ENCODE measurements at places on chromosomes 1 and 21.
A peak's percentile ranks its signal among the peaks of the same experiment; 100 is the strongest.

DNA sequence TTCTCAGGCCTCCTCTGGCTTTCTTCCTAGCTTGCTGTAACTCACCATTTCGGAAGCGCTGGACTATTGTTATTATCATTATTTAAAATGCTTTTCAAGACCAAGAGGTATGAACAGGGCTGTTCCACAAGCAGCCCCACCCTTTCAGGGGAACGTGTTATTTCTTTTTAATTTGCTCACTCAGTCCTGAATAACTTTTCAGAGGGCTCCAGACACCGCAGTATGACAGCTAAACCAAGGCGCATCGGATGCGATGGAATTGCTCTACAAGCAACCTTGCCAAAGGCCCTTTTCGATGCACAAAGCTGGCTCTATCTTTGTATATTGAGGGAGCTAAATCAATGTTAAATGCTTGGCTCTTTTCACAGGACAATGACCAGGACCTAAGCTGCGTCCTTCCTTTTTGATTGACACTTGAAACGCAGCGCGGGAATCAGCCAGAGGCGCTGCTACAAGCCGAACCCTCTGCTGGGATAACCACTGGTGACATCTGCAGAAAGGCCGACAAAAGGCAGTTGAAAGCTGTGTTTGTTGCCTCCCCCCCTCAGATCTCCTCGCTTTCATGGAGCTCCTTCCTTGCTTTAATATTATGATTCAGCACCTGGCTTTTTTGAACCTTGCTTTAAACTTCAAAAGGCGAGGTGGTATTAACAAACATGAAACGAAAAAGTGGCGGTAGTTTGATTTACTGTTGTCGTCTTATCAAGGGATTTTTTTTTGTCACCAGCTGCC, 204.7 kb upstream of the PROX1 start:
- DNase-seq = no peak

DNA sequence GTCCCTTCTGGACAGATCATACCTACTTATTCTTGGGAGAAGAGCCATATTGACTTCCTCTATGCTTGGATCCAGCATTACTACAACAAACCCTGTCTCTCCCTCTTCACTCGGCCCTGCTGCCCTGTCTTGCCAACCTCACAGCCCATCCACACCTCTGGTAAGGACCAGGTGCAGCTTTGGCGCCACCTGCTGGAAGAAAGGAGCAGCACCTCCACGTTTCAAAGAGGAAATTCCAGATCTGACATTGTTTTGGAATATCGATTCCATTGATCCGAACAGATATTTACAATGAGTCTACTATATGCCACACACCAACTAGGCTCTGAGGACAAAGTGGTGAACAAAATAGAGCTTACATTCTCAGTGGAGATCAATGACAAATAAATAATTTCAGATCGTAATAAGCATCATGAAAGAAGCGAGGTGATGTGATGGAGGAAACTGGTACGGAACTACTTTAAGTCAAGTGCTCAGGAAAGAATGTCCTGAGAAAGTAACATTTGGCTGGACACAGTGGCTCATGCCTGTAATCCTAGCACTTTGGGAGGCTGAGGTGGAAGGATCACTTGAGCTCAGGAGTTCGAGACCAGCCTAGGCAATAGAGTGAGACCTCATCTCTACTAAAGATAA, 18.7 kb downstream of the MFSD2A start:
- peak; percentile 41 for DNase-seq

DNA sequence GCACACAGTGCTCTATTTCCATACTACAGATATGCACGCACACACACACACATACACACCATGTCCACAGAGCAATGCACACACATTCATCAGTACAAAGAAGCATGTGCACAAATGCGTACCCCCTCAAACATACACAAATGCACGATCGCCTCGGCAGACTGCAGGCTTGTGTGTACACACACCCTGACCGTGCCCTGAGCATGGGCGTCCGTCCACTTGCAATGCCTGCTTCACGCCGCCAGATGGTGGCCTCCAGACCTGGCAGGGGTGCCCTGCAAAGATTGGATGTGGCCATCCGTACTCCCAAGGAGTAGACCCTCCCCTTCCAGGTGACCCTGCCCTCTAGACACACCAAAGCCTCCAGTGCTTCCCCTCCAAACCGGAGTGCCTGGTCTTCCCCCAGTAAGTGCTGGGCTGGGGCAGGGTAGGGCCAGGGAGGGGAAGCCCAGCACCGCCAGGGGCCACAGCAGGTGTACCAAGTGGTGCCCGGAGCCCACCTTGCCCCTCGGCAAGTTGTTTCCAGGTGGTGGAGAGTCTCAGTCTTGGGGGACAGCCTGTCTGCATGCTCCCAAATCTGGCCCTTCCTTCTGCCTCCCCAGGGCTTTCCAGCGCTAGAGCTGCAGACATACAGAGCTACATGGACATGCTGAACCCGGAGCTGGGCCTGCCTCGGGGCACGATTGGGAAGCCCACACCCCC, 20.6 kb downstream of the ESPN start:
- no peak for DNase-seq

DNA sequence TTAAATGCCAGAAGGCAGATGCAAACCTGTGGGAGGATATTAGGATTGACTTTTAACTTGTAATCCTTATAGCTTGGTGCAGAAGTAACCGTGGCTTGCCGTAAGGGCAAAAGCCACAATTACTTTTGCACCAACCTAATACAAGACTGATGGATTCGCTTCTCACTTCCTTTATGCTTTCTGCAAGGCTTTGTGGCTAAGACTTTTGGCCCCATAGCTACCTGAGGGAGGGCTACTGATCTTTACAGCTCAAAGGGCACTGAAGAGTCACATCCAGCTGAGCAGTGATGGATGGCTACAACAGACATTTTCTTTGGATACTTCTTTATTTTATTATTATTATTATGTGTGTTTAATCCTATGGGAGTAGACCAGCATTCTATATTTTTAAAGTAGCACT, 140.4 kb downstream of the ST6GALNAC5 start:
- DNase-seq = no peak

DNA sequence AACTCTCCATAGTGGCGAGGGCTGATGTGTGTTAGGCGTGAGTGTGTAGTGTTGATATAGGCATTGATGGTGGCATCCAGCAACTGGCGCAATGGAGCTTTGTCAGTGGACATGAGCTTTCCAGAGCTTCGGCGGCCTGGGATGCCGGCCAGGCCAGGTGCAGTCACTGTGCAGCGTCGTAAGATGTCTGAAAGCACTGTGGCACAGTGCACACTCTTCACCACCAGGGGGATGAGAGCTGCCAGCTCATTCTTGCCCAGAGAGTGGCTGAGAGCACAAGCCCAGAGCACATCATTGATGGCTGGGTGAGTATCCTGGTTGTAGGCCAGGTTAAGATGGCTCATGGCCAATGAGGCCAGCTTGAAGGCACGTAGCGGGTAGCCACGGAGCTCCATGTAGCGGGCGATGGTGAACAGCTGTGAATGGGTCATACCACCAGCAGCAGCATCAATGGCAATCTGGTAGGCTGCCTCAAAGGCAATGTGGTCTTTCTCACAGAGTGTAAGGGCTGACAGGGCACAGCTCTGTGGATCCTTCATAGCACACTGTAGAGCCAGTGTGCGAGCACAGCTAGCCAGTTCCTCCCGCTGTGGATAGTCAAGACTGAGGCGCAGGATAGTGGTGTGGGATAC, 6.7 kb downstream of the UROD start:
- DNase-seq = no peak

DNA sequence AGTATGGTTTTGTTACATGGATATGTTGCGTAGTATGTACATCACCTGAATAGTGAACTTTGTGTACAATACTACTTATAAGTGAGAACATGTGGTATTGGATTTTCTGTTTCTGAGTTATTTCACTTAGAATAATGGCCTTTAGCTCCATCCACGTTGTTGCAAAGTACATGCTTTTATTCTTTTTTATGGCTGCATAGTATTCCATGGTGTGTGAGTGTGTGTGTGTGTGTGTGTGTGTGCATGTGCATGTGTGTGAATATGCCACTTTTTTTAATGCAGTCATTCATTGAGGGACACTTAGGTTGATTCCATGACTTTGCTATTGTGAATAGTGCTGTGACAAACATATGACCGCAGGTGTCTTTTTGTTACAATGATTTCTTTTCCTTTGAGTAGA, 147.8 kb downstream of the LEPR start:
- DNase-seq = no peak

- no peak for DNase-seq
Measured at GRCh38 chr1:224245188-224245587, 62.1 kb downstream of the DEGS1 start.

DNA sequence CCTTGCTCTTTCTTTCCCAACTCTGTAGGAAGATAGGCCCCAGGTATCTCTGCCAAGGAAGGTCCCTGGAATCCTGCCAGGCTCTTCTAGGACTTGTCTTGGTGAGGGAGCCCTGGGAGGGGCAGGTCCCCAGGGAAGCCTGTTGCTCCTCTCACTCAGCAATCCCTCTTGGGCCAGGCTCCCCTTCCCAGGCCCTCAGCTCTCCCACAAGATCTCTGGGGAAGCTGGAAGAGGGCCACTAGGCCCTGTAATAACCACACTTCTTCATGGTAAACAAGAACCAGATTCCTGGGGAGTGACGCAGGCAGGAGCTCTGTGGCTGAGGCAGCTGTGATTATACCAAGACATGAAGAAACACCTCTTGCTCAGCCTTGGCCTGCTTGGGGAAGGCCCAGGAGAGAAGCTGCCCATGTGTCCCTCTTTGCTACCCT, 9.9 kb upstream of the MAPKAPK2 start:
- DNase-seq = no peak

GRCh38 chr1:22975694-22976093, 3.0 kb upstream of the LACTBL1 start:
- DNase-seq = no peak

- no peak for DNase-seq
Measured at GRCh38 chr1:225658041-225658440, 5.1 kb upstream of the ENAH start.

- DNase-seq = no peak
Measured at GRCh38 chr1:74388855-74389254, 123.6 kb downstream of the LRRC53 start.

- DNase-seq = no peak
Measured at GRCh38 chr1:43853161-43853921, 80.3 kb upstream of the ARTN start.

GRCh38 chr1:62508187-62508758, 71.4 kb downstream of the USP1 start:
- DNase-seq = no peak

DNA sequence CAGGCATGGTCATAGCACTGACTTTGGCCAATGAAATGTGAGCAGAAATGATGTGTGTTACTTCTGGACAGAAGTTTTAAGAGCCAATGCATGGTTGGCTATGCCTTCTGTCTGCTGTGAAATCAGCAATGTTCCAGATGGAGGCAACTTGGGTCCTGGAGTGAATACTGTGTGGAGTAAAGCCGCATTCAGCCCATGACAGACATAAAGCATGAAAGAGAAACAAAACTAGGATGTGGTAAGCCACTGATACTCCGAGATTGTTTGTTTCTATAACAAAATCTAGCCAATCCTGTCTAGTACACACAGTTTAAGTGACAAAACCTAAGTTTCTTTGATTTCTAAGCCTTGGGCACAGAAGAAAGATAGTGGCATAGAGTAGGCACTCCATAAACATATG, 47.1 kb upstream of the ARHGAP29 start:
- DNase-seq = no peak

- no peak for DNase-seq
Measured at GRCh38 chr1:147849098-147849895, 53.3 kb upstream of the GJA8 start.

GRCh38 chr21:14353726-14354125, 29.2 kb downstream of the HSPA13 start:
- no peak for DNase-seq

GRCh38 chr21:35142036-35142815, 93.1 kb upstream of the RUNX1 start:
- DNase-seq = no peak

DNA sequence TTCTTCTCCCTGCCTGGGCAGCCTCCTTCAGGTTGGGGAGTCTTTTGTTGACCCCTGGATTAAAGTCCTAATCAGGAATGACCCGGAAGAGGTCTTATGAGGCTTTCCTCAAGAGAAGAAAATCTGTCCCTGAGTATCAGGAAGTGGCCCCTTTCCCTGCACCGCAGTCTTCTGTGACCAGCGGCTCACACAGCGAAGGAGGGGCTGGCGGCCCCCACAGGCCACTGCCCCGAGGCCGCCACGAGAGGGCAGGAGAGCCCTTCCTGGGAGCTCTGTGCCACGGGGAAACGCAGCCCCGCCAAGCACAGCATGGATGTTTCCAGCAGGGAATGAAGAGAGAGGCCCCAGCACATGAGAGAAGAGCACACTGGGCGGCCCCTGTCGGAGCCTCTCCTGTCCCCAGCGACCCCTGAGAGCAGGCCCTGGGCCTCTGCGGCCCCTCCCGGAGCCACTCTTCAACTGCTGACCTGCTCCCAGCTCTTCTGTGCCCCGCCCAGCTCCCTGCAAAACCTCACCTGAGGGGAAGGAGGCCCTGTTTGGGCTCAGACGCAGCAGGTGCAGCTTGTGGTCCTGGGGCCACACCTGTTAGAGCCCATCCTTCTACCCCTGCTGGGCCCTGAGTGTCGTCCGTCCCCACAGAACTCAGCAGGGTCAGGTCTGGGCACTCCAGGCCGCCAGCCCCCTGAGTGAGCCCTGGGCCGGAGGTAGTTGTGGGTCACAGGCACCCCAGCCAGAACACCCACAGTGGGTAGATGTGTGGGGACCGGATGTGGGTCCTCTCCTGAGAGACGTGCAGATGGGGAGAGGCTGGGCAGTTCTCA, 4.9 kb upstream of the POFUT2 start:
- DNase-seq = peak; percentile 57

- DNase-seq = no peak
Measured at GRCh38 chr1:62117018-62117750, 77.5 kb upstream of the L1TD1 start.

GRCh38 chr1:231983588-231984193, 357.1 kb downstream of the DISC1 start:
- no peak for DNase-seq

DNA sequence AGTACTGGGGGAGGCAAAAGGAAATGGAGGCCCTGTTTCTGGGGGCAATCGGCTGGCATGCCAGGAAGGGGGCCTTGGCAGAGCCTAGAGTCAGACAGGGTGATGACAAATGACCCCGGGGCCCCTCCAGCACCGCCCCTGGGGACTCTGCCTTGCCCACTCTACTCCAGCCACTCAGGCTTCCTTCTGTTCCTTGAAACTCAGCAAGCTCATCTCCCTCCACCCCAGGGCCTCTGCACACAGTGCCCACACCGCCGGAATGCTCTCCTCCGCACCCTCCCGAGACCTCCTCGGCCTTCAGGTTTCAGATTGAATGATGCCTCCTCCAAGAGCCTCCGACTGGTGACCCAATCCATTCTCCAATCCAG, 122.5 kb upstream of the ZBTB40 start:
- no peak for DNase-seq

DNA sequence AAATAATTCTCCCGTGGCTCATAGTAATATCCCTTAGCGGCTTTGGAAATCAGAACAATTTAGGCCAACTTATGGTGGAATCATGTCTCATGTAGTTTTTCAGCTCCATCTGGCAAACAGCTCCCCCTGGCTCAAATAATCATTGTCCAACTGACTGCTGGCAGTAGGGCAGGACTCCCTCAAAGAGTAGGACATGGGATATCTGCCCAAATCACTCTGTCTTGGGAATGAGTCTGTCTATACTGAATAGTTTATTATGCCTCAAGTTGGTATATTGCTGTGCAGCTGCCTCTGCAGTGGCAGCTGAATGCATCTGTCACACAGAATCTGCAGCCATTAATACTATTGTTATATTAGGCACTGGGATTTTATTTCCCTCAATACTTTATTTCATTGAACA, 255.7 kb downstream of the COL11A1 start:
- no peak for DNase-seq

- no peak for DNase-seq
Measured at GRCh38 chr1:68141071-68142021, 90.9 kb upstream of the DIRAS3 start.

Data from anterior cingulate cortex (tissue), 58 donors.